ENCODE measurements at places on chromosomes 16 and 17.
A peak's percentile ranks its signal among the peaks of the same experiment; 100 is the strongest.

DNA sequence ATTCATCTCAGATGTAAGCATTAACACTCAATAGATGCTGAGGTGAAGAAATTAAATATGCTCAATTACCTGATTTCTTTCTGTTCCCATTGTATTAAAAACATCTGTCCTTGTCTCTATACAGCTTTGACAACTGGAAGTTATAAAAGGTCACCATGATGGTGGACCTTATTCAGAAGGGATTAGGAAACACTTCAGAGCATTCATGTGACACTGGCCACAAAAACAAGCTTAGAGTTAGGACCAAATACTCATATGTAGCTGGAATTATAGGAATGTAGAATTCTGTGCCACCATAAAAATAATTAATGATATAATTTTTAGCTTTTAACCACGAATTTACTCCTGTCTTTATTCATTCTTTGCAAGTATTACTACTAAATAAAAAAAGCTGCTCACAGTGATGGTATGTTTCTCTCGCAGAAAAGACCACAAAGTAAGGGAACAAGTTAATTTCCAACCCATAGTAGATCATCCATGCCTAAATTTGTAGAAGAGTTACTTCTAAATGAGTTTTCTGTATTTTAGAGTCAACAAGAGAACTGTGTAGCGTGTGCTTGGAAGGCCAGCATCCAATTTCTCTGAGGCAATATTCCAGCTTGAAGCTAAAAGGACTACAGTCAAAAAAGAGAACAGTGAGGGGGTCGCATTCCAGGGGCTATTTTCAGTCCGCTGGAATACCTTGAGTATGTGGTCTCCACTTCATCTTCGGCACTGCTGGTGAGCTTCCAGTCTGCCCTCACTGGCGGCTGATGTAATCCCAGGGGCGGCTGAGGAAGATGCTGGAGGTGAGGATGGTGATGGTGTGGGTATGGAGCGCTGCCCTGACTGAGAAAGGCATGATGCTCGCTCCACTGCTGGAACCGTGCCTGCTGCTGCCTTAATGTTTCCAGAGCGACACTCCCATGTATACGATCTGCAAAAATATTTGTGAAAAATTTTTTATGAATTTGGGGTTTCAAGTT, 63.7 kb downstream of the CACNG1 start:
- DNase-seq: no peak

DNA sequence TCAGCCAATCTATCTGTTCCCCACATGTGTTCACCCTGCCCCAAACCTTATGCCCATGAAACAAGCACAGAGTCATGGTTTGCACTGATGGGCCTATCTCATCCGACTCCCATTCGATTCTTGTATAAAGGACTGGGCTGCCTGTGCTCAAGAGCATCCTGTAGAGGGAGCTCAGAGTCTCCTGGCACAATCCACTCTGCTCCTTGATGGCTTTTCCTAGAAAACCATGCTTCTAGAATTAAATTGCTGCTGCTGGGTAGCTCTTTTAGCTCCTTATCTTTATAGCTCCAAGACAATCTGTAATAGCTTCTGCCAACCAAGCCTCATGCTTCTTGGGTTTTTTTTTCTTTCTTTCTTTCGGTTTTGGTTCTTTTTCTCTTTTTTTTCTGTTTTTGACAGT, 9.7 kb downstream of the ZNF19 start:
- no peak for DNase-seq

DNA sequence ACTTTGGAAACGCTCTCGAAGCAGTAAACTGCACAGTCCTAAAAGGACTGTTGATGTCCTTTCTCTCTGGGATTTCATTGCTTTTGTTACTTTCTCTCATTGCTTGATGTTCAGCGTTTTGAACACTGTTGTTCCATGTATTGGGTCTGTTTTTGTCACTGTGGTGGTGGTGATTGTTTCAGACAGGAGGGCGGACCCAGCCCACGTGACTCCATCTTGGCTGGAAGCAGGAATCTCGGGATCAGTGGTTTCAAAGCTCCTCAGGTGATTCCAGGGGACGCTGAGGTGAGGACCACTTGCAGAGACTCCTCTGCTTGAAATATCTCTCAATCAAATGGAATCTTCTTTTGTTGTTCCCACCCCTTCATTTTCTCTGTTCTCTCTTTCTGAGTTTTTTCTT, 18.3 kb downstream of the C16orf54 start:
- DNase-seq: no peak

GRCh38 chr17:32281011-32281451, 15.4 kb downstream of the RHBDL3 start:
- no peak for DNase-seq

DNA sequence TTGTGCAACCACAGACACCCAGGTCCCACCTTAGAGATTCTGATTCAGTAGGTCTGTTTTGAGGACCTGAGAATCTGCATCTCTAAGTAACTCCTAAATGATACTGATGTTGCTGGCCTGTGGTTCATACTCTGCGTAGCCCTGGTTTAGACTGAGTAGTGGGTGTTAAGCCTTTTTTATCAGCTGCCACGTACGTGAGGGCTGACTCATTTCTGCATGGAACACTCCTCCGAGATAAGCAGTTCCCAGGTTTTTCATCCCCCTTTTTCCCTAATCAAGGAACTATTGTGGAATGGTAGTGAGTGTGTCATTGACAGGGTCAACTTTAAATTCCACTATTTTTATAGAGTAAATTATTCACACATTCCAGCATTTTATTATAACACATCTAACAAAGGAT, 26.1 kb downstream of the CDRT4 start:
- DNase-seq: no peak

DNA sequence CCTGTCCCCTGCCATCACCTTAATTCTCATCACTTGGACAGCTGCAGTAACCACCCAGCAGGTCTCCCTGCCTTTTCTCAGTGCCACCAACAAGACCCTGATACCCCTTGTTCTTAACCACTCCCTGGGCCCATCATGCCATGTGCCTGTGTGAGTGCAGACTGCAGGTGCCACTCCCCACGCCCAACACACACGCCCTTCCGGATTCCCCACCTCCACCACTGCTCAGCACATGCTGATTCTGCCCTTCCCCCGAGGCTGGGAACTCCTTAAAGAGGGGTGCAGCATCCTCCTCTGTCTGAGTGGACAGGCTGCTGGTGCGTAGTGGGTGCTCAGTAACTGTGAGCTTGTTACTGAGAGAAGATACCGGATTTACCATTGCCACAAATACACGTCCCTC, 52.4 kb downstream of the PLD6 start:
- no peak for DNase-seq

- no peak for DNase-seq
Measured at GRCh38 chr16:16868727-16869126, 489.8 kb downstream of the NPIPA7 start.

GRCh38 chr16:49019831-49020230, 261.8 kb downstream of the CBLN1 start:
- DNase-seq: peak; percentile 19

Data from NCI-H187 (cell line).